NCI-H526 treated with DMSO at 0.1 percent for 48 hours (cell line): ENCODE measurements at places on chromosomes 6 and 20.

- no peak for DNase-seq
Measured at GRCh38 chr6:33696076-33696475, 15.4 kb downstream of the UQCC2 start.

DNA sequence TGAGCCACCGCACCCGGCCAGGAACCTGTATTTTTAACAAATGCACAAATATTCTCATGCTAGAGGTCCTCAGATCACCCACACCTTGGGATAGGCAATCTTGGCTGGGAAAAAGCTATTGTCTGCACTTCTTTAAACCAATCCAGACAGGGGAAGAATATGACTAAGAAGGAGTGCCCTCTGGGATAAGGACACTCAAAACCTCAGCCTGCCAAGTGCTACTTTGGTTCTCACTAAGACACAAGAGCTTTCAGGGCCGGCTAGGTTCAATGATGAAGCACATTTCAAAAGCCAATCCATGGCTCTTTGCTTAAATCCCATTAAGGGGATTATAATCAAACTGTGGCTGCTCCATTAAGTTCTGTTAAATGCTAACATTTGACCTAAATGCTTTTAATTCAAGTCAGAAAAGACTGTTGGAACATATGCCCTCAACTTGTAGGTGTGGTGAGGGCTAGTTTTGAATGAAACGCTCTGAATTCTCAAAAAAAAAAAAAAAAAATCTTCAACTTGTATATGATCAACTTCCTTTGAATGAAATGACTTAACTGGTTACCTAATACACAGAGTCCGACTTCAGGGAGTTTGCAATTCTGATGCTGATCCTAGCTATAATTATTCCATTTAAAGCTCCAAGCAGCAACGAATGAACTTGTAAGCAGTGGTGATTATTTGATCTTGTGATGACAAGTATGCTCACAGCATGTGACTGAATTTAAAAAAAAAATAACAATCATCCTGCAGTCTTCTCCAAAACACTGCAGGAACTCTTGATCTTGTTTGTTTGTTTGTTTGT lies 56.6 kb downstream of the SLC23A2 start:
- no peak for DNase-seq

DNA sequence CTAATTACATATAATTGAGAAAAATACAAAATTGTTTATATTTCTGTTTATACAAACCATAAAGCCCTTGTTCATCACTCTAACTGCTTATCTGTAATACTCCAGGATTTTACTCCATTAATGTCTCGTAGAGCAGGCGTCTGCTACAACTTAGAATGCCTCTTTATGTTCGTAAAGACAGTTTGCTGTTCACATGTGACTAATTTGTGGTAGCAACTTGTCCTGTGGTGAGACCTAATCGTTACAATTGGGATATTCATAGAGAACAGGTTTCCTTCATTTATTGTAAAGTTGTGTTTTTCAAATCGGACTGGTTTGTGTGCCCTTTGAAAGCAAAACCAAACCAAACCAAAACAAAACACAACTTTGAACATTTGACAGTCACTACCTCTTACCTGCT lies 149.7 kb downstream of the ASCC3 start:
- DNase-seq = no peak

- no peak for DNase-seq
Measured at GRCh38 chr20:12211361-12211760, 293.7 kb downstream of the BTBD3 start.

DNA sequence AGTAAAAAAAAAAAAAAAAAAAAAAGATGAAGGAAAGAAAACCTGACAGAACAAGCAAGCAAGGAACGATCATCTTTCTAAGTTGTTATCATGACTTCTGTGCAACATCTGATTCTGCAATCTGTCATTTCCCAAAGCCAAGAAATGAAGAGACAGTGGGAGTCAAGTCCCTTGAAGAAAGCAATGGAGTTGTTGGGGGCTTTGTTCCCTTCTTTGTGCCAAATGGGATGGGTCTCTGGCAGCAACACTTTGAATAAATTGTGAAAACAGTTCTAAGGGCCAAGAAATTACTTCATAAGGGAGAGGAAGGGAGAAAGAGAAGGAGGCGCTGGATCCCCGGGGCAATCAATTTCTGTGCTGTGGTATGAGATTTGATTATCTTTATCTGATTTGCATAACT lies 33.3 kb upstream of the RSPO3 start:
- no peak for DNase-seq

GRCh38 chr6:135922174-135922573 lies 70.7 kb downstream of the PDE7B start:
- DNase-seq = no peak

DNA sequence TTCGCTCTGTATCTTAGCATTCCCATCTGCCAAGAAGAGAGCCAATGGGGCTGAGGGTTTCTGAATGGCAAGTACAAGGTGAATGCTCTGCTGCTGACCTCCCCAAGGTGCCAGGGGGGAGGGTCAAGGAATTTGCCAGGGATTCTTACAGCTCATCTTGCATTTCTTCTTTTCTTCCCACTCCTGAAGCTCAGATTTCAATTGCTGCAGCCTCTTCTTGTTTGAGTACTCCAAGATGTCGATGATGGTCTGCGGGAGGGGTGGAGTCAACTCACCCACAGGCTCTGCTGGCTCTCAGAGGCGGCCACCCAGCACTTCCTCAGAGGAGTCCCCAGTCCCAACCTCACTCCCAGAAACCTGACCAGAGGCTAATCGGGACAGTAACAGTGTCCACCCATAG lies 12.4 kb downstream of the C20orf96 start:
- DNase-seq = no peak

DNA sequence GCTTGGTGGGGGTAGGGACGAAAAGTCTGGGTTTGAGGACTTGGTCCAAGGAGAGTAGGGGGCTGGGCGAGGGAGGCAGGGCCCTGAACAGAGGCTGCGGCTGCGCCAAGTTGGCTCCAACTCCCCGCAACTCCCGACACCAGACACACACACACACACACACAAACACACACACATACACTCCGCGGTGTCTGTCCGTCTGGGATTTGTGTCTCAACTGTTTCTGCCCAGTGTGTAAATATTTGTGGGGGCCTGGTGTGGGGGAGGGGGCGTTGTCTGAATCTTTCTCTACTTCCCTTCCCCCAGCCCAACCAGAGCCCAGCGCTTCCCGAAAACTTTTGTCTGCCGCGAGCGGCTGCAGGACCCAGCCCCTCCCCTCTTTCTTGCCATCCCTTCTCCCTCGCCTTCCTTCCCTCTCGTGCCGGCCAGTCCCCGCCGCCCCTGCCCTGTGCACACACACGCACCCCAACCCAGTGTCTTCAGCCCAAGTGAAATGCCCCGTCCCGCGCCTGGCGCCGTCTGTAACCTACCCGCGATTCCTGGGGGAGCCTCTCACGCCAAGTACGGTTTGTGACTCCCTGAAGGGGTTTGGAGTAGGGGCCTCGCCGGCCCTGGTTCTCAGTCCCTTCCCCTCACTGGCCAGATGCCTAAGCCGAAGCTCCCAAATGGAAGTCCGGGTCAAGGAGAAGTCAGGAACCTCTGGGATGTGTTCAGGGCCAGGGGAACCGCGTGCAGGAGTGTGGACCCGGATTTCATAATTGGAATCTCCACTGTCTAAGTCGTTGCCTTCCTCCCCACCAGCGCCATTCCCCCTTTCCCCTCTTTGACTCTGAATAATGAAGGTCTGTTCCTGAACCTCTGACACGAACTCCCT lies 904 bp downstream of the MDFI start:
- DNase-seq = no peak

- no peak for DNase-seq
Measured at GRCh38 chr6:97674802-97675201, 391.8 kb upstream of the MMS22L start.

DNA sequence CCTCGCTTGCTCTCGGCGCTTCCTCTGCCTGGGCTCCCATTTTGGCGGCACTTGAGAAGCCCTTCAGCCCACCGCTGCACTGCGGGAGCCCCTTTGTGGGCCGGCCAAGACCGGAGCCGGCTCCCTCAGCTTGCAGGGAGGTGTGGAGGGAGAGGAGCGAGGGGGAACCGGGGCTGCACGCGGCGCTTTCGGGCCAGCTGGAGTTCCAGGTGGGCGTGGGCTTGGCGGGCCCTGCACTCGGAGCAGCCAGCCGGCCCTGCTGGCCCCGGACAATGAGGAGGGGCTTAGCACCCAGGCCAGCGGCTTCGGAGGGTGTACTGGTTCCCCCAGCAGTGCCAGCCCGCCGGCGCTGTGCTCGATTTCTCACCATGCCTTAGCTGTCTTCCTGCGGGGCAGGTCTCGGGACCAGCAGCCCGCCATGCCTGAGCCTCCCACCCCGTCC lies 10.2 kb upstream of the SRPK1 start:
- no peak for DNase-seq

- no peak for DNase-seq
Measured at GRCh38 chr6:12635813-12636212, 80.8 kb upstream of the PHACTR1 start.
